Fibroblast of skin of abdomen (primary cell): ENCODE measurements at places on chromosomes 12 and 14.
A peak's percentile ranks its signal among the peaks of the same experiment; 100 is the strongest.

GRCh38 chr12:6534945-6535696, 804 bp downstream of the GAPDH start:
- DNase-seq: peak; percentile 71

DNA sequence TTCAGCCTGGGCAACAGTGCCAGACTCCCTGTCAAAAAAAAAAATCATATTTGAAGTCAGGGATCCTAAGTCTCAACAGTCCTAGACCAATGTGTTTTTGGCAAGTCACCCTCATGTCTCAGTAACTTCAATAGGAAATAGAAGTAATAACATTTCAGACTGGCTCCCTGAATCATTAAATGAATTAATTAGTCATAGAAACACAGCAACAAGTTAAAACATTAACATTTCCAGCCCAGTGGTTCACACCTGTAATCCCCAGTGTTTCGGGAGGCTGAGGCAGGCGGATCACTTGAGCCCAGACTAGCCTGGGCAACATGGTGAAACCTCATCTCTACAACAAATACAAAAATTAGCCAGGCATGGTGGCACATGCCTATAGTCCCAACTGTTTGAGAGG, 125.2 kb downstream of the GTF2A1 start:
- no peak for DNase-seq

DNA sequence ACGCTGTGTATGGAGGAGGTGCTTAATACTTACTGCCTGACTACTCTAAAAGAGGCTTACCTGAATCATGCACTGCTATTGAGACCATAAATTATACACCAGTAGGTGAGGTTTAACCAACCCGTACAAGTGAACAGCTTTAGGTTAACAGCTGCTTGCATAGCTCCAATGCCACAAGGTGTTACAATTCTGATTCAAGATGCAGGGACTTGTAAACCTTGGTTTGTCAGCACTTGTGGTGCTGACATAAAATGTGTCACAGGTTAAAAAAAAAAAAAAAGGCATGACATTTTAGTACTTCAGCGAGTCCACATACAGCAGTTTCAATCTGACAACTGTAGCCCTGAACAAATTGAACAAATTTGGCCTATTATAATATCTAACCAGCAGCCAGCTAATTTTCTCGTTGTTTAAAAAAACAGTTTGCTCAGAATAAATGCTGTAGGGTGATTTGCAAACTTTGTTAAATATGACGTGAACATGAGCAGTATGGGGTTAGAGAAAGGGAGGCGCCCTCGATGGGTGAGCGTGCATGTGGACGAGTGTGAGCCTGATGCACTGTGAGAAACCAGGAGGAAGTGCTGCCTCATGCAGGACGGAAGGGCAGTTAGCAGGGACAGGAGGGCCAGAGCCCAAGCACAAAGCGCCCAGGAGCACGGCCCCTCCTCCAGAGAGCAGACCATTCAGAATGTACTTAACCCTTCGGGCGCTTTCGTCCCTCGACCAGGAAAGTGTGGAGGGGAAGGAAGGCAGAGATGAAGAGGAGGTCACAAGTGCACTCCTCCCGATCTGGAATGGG, 44.7 kb downstream of the TCHP start:
- DNase-seq: no peak

DNA sequence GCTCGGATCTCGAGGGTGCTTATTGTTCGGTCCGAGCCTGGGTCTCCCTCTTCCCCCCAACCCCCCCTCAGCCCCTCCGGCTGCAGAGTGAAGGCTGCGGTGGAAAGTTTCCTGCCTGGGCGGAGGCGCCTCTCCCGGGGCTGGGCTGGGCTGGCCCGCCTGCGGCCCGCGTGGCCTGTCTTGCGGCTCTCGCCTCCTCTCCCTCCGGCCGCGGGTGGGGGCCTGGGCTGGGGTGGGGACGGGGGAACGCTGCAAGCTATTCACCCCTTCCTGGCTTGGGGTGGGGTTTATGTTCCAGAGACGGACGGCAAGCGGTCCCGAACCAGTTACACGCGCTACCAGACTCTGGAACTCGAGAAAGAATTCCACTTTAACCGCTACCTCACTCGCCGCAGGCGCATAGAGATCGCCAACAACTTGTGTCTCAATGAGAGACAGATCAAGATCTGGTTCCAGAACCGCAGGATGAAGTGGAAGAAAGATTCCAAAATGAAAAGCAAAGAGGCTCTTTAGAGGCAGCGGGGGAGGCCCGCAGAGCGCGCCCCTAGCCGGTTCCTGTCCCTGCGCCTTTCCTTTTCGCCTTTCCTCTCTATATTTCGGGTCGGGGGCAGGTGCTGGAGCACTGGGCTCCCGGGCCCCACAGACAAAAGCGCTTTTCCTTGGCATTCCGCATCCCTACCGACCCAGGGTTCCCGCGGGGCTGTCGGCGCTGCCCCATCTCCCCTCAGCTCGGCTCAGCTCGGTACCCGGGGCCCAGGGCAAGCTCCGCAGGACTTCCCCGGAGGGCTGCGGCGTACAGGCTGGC, 1.3 kb downstream of the HOXC5 start:
- DNase-seq: peak; percentile 85

GRCh38 chr12:64714551-64714968, 44.6 kb downstream of the GNS start:
- DNase-seq: no peak

DNA sequence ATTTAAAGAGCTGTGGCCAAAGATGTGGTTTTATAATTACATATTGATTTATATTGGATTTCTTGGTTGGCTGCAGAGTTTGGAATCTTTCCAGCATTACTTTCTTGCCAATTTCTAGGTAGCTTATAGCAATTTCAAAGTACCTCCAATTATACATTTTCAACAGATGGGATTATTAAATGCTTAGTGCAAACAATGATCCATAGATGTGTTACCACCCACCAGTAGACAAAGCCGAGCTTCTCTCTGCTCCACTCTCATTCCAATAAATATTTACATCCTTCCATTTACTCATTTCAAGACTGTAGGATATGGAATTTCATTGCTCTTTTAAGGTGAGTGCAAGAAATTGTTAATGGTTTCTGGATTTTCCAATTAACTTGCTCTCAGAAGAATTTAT, 21.6 kb upstream of the TMCC3 start:
- no peak for DNase-seq

DNA sequence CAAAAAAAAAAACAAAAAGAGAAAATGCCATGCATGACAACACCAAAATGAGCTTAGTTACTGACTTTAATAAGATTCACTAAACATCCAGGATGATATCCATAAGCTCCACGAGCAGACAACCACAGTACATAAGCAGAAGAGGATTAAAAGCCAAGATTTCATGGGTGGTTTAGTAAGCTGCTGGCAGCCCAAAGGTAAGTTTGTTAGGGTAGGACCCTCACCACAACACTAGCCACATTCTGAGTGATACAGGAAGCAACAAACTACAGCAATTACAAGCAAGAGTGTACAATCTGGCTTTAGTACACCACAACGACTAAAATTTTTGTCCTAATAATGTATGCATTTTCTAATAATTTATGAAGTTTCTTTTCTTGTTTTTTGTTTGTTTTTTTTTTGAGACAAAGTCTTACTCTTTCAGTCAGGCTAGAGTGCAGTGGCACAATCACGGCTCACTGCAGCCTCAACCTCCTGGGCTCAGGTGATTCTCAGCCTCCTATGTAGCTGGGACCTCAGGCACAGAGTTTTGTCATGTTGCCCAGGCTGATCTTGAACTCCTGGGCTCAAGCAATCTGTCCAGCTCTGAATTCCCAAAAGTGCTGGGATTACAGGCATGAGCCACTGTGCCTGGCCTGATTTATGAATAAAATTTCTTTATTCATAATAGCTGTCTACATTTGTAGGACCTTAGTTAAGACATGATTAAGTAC, 221.4 kb downstream of the MED13L start:
- no peak for DNase-seq

GRCh38 chr12:129670256-129670920, 233.4 kb downstream of the TMEM132D start:
- peak; percentile 49 for DNase-seq
